ENCODE measurements at places on chromosomes 3 and 15.

DNA sequence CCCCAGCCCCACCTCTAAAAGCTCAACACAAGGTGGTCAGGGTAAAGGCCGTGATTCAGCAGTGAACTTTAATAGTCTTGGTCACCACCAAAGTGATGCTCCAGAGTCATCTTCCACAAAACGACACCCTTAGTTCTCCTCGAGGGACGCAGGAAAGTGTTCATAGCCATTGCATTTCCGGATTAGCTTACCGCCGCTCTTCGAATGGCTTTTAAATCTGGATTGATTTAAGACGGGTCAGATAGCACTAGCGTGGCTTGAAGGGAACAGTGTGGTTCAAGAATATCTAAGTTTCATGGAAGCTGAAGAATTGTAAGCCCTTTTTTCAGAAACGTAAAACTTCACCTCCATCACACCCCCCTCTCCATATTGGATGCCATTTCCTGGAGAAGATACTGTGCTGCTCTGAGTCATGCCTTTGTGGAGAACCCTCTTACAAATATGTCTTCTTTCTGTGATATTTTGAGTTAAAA lies 829 bp downstream of the RNF7 start:
- no peak for DNase-seq

DNA sequence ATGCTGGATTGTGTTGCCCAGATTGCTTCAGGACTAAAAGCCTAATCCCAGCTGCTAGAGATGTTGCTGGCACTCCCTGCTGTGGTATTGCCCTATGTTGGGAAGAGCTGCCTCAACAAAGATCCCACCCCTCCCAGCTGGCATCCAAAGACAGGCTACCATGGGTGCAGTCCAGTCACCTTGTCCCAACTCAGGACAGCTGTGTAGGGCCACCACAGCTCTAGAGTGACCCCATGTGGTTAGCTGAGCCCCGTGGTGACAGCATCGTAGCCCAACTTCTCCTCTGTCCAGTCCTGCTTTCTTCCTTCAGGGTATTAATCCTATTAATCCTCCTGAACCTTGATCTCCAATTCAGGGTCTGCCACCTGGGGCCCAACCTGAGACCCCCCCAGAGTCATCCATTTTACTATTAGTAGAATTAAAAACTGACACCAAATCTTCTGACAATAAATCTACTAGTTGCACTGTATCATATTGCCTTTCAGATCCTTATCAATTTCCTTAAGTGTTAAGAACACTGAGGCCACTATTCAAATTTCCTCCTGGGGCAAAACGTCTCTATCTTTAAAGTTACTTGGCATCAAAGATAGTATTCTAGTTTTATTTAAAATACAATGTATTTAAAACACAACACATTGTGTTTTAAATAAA lies 83.5 kb downstream of the AQP9 start:
- DNase-seq, result peak; percentile 30

DNA sequence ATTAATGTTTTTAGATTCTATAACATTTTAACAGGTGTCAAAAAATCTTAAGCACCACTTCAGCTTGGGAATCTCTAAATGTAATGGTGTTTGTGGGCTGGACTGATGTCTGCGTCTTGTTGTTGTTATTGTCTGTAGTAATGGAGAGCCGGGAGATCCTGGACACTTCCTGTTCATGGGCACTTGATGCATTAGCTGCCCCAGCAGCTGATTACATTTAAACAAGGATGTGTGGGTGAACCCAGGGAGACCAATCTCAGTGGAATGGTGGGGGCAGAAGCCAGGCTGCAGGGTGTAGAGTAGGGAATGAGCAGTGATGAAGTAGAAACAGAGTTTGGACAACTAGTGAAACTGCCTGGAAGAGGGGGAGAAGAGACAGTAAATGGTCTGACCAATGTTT lies 7.8 kb downstream of the CCR5AS start:
- no peak for DNase-seq

- DNase-seq, result no peak
These were observed 297.9 kb downstream of the EDEM1 start for GRCh38 chr3:5485427-5485826.

GRCh38 chr3:146221276-146221675 lies 29.6 kb downstream of the PLSCR4 start:
- DNase-seq, result no peak

DNA sequence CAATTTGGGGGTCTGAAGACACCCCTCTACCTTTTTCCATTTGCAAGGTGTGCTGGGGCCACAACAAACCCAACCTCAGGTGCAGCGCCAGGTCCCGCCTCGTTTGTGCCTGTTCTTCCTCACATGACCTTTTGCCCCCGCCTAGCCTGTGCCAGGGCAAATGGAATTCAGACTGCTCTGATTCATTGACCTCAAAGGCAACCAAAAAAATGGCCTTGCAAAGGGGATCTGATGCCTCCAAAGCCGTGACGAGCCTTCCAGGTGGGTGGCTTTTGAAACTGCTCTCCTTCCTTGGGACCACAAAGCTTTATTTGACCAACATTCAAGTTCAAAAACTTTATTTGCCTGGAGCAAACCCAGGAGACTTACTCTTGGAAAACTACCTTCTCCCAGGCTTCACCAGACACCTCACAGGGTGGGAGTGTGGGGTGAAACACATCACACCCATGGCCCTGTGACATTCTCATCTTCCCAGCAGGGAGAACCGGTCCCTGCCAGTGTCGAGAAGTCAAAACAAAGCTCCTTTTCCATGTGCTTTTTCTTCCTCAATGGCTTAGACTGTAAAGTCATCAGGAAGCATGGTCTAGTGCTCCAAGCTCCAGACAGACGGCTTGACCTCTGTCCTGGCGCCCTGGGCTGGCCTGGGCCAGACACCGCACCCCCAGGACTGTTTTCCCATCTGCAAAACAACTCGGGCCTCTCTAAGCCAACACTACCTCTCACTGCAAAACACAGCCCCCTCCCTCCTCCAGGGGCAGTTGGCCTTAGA lies 103.9 kb upstream of the HES1 start:
- DNase-seq, result no peak

- no peak for DNase-seq
These were observed 105.0 kb downstream of the TPRA1 start for GRCh38 chr3:127485396-127486170.

DNA sequence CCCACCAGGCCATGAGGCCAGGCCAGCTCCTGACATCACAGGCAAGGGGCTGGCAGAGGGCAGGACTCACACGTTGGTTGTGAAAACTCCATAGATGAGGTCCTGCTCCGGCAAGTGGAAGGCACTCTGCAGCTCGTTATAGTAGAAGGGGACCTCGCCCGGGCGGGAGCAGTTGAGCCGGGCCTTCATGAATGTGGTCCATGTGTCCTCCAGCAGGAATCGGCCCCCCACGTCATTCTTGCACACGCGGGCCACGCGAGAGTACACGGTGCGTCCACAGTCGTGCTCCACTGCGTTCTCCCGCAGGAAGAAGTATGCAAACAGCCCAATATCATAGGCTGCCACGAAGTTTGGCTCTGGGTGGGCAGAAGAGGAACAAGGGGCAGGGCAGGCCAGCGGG lies 101.2 kb downstream of the SEMA5B start:
- no peak for DNase-seq

- DNase-seq, result no peak
These were observed 157.0 kb downstream of the FGF12 start for GRCh38 chr3:192570315-192570714.

- no peak for DNase-seq
These were observed 5.7 kb downstream of the ESYT3 start for GRCh38 chr3:138440121-138440521.

- DNase-seq, result no peak
These were observed 189.6 kb downstream of the ARRDC4 start for GRCh38 chr15:98150084-98150483.

GRCh38 chr3:136261826-136262225 lies 11.7 kb downstream of the PCCB start:
- DNase-seq, result no peak

GRCh38 chr3:51706788-51707731 lies at the start of gene GRM2:
Gene GRM2 (plus strand): TSS chr3:51707068. CDS start chr3:51708984, 1,916 bp downstream.
- DNase-seq, result peak; percentile 95

DNA sequence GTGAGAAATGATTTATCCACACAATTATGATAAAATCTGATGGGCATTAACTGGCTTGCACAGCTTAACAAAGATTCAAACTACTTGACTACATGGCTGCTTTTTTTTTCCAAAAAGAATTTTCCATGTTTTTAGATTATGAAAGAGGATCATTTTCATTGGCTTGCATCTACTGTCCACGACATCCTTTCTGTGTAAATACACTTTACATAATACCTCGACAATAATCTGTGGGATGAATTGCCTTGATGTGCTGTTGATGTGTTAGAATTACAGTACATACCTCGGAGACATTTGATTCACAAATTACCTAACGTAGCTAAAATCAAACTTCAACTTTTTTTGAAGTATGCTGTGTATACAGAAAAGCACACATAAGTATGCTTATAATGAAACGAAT lies 104.4 kb downstream of the PPP2R3A start:
- DNase-seq, result no peak

- DNase-seq, result no peak
These were observed 62.8 kb upstream of the SPATA12 start for GRCh38 chr3:56997675-56998074.

- no peak for DNase-seq
These were observed 436.3 kb upstream of the CBLB start for GRCh38 chr3:106305127-106305526.

GRCh38 chr3:31439890-31440750 lies 92.6 kb upstream of the STT3B start:
- DNase-seq, result no peak

- no peak for DNase-seq
These were observed 265.9 kb upstream of the TGFBR2 start for GRCh38 chr3:30340500-30340899.

GRCh38 chr15:93028111-93028631 lies 60.8 kb downstream of the RGMA start:
- DNase-seq, result no peak

GRCh38 chr3:123285479-123285878 lies 83.7 kb downstream of the SEC22A start:
- DNase-seq, result no peak

DNA sequence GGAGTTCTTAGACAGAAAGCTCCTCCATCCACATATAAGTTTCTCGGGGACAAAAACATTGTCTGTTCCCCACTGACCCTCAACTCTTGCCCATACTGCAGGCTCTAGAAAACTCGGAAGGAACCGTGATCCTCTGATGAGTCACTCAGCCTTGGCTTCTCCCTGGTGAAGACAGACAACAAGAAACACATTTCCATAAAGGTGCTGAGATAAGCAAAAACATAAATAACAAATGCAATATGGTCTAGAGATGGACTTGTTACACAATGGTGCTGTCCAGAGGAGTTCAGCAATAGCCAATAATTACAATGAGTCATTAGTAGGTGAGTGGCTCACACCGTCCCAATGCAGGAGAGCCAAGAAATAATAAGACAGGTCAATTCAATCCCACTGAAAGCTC lies 43.7 kb downstream of the MAGI1 start:
- DNase-seq, result no peak

GRCh38 chr3:11661052-11661656 lies 17.4 kb upstream of the VGLL4 start:
- no peak for DNase-seq

- DNase-seq, result no peak
These were observed 47.6 kb downstream of the CTDSPL start for GRCh38 chr3:37909067-37909911.

DNA sequence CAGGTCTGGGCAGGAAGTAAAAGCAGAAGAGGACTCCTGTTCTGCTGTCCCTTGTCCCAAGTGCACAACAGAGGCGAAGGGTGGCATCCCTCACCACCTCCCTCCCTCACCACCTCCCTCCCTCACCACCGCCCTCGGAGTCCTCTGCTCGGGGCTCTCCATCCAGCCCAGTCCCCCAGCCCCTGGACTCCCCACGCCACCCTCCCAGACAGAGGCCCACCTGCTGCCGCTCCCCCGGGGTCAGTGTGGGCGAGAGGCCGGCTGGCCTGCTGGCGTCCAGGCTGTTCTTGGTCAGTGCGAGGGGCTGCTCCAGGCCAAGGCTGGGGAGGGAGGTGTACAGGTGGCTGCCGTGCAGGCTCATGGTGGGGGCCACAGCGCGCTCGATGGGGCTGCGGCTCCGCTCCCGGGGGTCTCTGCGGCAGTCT lies 79.1 kb downstream of the VGLL4 start:
- DNase-seq, result no peak

- no peak for DNase-seq
These were observed 51.1 kb downstream of the LRRFIP2 start for GRCh38 chr3:37123292-37123691.

GRCh38 chr3:196501316-196502044 lies 2.1 kb downstream of the RNF168 start:
- no peak for DNase-seq

GRCh38 chr15:64144565-64145281 lies 6.8 kb upstream of the SNX22 start:
- DNase-seq, result no peak

DNA sequence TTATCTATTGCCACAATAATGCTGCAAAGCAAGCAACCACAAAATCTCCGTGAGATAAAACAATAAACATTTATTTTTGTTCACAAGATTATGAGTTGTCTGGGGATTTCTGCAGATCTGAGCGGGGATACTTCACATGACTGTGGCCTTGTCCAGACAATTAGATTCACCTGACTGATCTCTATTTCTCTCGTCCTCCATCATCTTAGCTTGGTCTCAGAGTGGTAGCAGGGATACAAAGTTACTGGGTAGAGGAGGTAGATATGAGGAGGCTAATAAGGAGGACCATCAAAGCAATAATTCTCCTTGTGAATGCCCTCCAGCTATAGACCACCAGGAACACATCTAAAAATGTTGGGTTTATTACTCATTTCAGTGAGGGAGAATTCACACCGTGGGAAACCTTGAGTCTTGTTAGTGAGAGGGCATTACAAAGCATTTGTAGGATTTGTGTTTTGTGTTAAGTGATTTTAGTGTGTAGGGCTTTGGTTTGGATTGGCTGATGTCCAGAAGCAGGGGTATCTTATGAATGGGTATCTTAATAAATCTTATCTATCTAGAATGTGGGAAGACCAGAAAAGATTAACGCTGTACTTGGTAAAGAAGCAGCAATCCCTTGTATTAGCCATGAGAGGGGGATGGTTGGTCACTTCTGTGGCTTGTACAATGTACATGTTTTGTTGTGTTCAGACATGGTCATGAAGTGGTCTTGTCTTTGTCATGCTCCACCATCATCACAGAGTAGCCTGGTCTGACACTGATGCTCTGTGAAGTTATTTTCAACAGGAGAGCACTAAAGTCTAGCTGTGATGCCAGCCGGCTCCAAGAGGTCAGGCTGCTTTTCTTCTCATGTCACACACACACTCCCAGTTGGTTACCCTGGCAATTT lies 287.6 kb upstream of the STT3B start:
- DNase-seq, result no peak

GRCh38 chr3:41848753-41849574 lies 112.9 kb downstream of the ULK4 start:
- no peak for DNase-seq

- no peak for DNase-seq
These were observed 60.0 kb upstream of the TRIM71 start for GRCh38 chr3:32757618-32758374.
